ENCODE measurements at places on chromosomes 1 and 21.

- no peak for DNase-seq
Observed at GRCh38 chr1:179318491-179318890, 24.9 kb downstream of the SOAT1 start.

DNA sequence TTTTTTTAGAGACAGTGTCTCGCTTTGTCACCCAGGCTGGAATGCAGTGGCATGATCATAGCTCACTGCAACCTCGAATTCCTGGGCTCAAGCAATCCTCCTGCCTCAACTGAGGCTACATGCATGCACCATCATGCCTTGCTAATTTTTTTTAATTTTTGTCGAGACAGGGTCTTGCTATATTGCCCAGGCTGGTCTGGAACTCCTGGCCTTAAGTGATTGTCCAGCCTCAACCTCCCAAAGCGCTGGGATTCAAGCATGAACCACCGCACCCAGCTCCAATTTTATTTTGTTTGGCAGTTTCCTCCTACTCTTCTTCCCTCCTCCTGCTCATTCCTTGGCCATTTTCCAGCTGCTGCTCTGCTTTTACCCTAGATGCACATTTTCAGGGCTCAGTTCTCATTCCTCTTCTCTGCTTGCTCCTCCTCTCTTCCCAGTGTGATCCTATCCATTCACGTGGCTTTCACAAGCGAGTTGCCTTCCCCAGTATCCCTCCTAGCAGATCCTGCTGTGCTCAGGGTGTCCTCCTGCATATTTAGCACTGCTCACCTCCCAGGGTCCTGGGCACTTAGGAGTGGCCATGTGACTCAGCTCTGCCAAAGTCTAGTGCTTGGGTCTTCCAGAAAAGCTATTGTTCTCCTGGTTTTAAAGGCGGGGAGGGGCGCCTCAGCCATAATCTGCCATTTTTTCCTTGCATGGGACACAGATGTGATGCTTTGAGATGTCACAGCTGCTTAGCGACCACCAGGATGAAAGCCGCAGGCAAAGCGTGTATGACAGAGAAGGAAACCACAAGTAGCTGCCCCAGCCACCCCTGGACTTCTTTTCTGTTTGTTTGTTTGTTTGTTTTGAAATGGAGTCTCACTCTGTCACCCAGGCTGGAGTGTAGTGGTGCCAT lies 33.7 kb downstream of the PSEN2 start:
- DNase-seq: no peak

GRCh38 chr1:168396940-168397684 lies 116.4 kb downstream of the TBX19 start:
- DNase-seq: no peak

- no peak for DNase-seq
Observed at GRCh38 chr21:41861255-41861654, 17.9 kb downstream of the PRDM15 start.

DNA sequence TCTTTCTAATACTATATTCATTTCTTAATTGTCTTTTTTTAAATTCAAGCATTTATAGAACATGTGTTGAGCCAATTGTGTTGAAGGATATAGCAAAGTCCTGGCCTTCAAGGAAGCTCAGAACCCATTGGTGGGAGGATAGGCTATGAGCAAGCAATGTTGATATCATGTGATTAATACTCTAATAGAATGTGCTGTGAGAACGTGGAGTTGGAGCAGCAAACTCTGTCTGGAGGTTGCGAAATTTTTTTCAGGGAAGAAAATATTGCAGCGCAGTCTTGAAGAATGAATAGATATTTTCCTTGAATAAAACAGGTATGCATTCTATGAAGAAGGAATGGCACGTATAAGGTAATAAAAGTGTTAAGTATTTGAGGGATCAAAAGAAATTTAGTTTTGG lies 229.2 kb upstream of the KCNK2 start:
- no peak for DNase-seq

DNA sequence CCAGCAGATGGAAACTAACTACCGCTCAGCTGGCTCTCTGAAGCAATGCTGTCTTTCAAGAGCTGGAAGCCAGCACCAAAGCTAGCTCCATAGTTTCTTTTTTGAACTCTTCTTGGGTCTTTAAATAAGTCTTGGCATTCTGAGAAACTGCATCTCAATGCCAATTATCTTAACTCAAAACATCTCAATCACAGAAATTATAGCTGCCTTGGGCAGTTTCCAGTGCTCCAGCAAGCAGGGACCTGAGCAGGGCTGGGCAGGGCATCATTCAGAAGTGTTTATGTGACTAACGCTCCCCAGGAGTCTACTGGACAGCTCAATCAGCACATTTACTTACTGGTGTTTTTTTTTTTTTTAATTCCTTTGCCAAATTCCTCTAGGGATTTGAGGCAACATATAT lies 18.3 kb upstream of the PADI4 start:
- DNase-seq: no peak
